ENCODE measurements at places on chromosomes 6 and 20.

DNA sequence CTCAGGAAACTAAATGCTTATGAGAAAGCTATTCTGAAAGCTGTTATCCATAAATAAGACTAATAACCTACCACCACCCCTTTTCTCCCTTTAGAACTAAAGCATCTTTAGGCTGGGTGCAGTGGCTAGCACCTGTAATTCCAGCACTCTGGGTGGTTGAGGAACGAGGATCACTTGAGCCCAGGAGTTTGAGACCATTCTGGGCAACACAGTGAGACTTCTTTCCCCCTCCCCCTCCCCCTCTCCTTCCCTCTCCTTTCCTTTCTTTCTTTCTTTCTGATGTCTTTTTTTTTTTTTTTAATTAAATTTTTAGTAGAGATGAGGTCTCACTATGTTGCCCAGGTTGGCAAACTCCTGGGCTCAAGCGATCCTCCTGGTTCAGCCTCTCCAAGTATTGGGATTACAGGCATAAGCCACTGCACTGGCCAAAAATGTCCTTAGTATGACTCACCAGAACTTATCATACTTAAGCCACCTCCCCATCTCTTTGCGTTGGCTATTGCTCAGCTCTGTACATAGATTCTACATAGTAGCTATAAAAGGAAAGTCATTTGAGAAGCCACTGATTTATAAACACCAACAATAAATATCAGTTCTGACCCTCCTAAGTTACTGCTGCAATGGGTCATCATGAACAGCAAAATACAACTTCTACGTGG is 54.8 kb upstream of the SPDEF start:
- DNase-seq, result no peak

DNA sequence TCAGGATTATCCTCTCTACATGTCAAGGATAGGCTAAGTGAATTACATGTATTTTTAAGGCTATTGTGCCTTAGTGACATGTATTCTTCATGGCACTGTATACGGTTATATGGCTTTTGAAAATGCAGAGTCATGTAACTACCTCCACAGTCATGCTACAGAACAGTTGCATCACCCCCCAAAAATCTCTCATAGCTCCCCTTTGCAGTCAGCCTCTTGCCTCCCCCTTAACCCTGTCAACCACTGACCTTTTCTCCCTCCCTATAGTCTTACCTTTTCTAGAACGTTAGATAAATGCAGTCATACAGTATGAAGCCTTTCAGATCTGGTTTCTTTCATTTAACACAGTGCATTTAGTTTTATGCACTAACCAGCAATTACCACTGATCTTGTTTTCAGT is 10.3 kb upstream of the RNF24 start:
- no peak for DNase-seq

GRCh38 chr6:31187780-31188194 is 17.3 kb upstream of the POU5F1 start:
- DNase-seq, result no peak

- no peak for DNase-seq
Measured at GRCh38 chr6:134425513-134425912, 107.6 kb upstream of the SGK1 start.

DNA sequence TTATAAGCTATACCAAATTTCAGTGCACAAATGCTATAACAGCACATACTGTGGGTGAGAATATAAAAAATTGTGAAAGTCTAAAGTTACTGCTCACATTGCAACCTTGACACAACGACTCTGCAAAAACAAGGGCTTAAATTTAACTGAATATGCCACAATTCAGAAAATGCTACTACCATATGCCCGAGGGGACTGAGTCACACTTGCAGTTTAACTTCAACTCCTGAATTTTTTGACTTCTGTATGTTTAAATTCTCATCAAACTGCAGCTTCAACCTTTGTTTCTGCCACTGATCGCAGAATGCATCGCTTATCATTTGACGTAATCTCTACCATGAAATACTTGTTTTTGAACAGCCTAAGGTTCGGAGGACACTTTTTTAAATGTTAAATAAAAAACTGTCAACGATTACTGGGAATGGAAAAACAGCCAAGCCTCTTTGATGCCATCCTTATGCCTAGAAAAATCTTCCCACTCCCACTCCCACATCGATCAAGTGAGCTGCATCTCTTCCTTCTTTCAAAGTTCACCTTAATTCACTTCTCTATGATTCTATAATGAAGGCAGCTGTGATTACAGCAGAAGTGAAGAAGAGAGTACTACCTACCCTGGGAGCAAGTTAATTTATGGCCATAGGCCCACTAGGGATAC is 136.5 kb downstream of the ATXN1 start:
- DNase-seq, result no peak

DNA sequence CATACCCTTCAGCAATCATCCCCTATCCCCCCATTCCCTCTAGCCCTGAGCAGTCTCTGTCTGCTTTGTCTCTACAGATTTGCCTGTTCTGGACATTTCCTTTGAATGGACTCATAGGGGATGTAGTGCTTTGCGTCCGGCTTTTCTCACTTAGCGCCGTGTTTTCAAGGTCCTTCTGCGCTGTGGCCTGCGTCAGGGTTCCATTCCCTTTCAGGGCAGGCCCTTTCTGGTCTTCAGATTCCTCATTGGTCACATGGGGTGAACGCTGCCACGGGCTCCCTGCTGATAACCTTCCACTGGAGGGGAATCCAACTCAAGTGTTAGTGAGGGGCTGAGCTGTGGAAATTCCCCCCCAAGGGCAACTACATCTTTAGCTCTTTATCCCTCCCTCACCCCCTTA is 36.4 kb upstream of the APCDD1L start:
- no peak for DNase-seq

- no peak for DNase-seq
Measured at GRCh38 chr6:44442236-44442635, 54.7 kb downstream of the CDC5L start.

GRCh38 chr6:117317261-117317660 is 51.9 kb downstream of the VGLL2 start:
- peak; percentile 1 for DNase-seq

- DNase-seq, result no peak
Measured at GRCh38 chr20:51457533-51457932, 85.0 kb downstream of the NFATC2 start.

GRCh38 chr6:159439651-159440050 is 253.4 kb downstream of the SOD2 start:
- DNase-seq, result no peak

GRCh38 chr20:1003920-1004697 is 2.0 kb upstream of the RSPO4 start:
- no peak for DNase-seq

GRCh38 chr20:50320901-50321796 is 130.5 kb downstream of the CEBPB start:
- DNase-seq, result peak; percentile 70

- DNase-seq, result no peak
Measured at GRCh38 chr6:15970517-15970916, 158.4 kb upstream of the MYLIP start.

DNA sequence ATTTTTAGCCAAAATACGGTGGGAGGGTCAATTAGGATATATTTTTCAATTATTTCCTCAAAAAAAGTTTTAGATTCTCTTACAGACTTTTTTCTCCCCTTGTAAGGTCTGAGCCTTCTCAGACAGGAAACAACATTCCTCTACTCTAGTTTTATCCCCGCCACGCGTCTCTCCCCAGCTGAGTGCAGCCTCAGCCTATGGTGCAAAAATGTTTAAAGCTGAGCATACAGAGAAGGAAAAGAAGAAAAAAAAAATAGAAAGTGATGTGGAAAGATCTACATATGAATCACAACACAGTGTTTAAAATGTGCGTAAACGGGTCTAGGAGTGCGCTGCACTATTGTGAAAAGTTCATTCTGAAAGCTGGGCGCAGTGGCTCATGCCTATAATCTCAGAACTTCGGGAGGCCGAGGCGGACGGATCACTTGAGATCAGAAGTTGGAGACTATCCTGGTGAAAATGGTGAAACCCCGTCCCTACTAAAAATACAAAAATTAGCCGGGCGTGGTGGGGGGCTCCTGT is 159.0 kb downstream of the TRIM27 start:
- DNase-seq, result no peak

DNA sequence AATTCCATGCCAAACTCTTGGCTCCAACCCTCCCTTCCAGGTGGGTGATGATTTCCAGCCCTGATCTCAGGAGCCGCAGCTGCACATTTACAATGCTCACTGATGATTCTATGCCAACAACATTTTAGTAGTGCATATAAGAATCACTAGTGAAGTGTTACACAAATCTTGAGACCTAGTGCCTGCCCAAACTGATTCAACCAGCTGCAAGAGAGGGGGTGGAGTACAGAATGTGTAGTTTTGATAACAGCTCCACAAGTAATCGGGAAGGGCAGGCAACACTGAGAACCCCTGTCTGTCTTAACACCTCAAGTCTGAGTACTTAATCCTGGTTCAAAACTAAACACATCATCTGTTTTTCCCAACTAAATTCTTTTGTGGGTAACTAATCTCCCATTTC is 91.7 kb downstream of the PRDM1 start:
- no peak for DNase-seq

GRCh38 chr20:46323557-46323956 is 15.3 kb upstream of the CDH22 start:
- peak; percentile 28 for DNase-seq

- DNase-seq, result no peak
Measured at GRCh38 chr6:108168501-108169463, 3.0 kb downstream of the NR2E1 start.

DNA sequence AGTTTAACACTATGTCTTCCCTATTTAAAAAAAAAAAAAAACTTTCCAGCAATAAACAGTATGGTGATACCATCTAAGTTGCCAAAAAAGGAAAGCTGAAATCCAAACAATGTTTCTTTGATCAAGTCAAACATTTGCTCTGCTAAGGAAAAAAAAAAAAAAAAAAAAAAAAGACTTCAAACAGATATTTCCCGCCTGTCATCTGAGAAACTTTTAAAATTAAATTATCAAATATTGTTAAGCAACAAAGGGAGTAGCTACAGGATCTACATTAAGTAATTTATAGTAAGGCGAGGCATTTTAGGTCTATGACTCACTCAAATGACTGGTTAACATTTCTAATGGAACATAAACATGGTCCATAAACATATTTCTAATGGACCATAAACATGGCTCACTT is 121.2 kb downstream of the DST start:
- DNase-seq, result no peak

Data from NCI-H510A treated with DMSO at 0.1 percent for 48 hours (cell line).